ENCODE measurements at places on chromosomes 7 and 10.

DNA sequence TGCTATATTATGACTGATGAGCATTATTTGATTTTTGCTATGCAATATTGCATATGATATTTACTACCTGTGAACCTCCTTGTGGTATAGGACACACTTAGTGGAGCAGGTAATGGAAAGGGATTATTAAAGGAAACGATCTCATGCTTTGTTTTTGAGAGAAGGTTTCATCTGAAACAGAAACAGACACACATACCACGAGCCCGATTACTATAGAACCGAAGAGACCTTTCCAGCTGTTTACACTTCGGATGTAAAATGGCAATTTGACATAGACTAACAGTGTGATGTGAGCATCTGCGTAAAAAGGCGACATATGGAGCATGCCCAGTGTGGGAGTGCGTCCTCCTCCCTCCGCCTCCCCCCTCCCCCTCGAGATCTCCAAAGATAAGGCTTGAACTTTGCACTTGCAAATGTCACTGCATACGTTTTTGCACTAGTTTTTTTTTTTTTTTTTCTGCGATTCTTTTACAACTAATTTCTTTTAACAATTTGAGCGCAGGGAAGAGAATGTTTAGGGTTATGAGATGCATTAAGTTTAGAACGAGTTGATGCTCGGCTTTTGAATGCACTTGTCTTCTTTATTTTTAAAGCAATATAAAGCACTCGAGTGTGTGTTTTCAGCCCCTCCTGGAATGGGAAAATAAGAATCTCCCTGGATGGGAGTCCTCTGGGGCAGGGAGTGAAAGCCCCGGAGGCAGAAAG lies 251.0 kb downstream of the NSUN6 start:
- peak; percentile 15 for DNase-seq

- DNase-seq: no peak
These were observed 33.9 kb upstream of the XPNPEP1 start for GRCh38 chr10:109957092-109957797.

- no peak for DNase-seq
These were observed 132.7 kb downstream of the AOAH start for GRCh38 chr7:36591636-36592035.

GRCh38 chr7:120273476-120273975 lies 551 bp downstream of the KCND2 start:
- DNase-seq: peak; percentile 16

DNA sequence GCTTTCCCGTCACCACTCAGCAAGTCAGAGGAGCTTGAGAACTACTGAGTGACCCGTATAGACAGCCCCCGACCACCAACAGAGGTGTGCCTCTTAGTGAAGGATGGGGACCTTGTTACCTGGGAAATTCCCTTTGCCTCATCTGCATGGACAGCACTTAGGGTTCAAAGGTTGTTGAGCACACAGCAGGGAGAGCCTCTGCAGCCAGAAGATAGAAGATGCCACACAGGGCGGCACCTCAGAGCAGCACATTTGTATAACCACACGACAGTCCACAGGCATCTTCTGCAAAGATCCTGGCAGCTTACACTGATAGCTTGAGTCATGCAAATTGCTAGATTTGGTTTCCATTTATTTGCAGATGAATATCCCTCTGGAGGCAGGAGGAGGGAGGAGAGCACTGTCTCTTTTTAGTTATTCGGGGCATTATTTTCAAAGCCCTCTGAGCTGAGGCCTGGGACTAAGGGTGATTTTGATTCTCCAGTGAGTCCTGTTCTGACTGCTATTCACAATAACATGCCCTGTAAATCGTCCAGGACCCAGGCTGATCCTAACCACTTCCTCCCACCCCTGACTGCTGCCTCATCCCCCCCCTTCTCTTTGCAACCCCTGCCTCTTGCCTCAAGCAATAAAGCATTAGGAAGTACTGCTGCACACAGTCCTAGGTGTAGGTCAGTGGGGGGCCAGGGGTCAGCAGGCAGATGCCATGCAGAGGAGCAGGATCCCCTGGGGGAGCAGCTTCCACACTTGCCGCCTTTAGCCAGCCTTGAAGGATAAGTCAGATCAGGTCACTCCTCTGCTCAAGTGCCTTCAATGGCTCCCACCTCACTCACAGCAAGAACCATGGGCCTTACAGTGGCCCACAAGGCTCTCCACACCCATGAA lies 24.6 kb upstream of the INMT start:
- DNase-seq: no peak

- no peak for DNase-seq
These were observed 16.7 kb downstream of the STN1 start for GRCh38 chr10:103901299-103901698.

DNA sequence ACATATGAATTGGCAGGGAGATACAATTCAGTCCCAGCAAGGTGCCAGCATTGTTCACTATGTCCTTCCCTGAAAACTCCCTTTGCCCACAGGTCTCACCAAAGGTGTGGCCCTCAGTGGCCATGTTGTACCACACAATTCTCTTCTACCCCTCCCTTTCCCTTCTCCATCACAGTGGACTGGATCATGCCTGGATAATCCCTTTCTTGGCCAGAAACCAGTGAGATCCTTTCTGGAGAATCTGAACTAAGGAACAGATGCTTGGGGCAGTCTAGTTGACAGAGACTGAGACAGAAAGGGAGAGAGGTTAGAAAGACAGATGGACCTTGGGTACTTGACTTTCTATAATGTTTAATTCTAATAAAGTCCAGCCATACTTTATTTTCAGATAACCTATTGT lies 9.5 kb downstream of the NMT2 start:
- no peak for DNase-seq

- no peak for DNase-seq
These were observed 1227.5 kb upstream of the C7orf33 start for GRCh38 chr7:147363101-147363500.

GRCh38 chr10:57579926-57580325 lies 687.8 kb downstream of the IPMK start:
- no peak for DNase-seq

DNA sequence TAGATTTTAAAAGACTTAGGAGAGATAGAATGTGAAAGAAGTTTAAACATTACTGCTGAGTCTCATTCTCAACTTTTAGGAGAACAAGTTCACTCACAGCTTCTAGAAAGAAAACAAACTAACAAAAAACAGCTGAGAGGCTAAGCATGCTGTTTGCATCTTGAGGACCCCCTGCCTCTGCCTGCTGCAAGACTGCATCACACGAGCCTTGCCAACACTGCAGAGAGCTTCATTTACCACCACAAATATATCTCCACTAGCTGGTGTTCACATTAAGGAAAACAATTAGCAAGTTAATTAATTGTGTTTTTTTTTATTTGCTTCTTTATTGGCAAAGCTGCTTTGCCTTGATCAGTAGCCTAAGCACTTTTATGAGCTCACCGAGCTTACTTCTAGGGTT lies 336.6 kb upstream of the KIAA1217 start:
- DNase-seq: no peak

DNA sequence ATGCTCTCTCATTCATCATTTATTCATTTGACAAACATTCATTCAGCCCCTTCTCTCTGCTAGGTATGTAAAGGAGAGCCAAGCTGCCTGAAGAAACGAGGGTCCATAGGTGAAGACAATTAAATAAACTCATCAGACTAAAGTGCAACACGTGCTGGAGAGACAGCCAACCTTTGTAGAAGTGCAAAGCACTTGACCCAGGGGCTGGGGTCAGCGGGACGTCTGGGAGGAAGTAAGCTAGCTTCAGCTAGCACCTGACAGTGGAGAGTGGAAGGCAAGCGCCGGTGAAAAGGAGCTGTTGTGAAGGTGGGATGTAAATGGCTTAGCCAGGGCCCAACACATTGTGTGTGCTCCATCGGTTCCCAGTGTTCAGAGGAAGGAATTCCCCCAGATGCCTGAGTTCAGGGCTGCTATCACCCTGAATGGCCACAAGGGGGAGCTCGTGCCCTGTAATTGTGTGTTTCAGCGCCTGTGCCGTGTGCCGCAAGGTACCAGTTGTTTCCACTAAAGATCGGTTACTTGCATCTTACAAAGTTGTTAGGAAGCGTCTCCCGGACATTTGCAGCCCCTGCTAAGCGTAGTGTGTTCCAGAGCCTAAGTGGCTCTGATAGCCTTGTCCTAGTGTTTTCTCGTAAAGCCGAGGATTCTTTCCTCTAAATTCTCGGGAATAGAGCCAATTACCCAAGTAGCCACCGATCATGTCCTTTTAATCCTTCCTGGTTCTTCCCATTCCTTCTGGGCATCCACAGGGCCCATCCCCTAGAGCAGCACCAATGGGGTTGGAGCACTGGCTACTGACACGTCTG lies 30.6 kb downstream of the TLX1 start:
- DNase-seq: peak; percentile 52

DNA sequence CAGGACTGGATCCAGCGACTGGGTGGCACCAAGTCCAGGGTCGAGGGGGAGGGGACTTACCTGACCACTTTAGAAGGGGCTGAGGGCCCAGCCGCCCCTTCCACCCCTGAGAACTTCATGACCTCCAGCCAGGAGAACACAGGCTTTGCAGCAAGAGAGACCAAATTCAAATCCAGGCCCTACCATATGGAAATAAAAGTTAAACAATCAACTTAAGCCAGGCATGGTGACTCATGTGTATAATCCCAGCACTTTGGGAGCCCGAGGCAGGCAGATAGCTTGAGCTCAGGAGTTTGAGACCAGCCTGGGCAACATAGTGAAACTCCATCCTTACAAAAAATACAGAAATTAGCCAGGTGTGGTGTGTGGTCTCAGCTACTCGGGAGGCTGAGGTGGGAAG lies 61.9 kb downstream of the COL13A1 start:
- no peak for DNase-seq

DNA sequence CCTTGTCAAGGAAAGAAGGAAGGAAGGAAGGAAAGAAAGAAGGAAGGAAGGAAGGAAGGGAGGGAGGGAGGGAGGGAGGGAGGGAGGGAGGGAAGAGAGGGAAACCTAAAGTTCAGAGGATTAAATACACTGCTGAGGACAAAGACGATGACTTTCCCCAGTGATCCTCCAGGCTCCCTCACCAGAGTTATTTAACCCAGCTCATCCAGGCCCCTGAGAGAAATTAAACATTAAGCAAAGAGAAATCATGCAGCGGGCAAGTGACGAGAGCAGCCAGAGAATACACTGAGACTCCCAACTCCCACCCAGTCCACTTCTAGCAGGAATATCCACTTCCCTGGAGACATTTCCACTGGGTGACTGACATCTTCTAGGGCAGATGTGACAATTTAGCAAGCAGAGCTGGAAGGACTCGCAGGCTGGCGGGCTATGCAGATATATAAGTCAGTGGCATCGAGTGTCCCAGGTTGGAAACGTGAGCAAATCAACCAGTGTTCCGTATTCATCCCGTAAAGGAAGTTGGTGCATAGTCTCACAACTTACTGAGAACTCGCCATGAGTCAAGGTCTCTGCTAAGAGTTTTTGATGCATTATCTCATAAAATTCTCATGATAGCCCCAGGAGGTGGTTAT lies 48.7 kb downstream of the CALML3 start:
- no peak for DNase-seq

GRCh38 chr10:122060250-122060649 lies 71.3 kb downstream of the TACC2 start:
- DNase-seq: no peak
